ENCODE measurements at places on chromosomes 1 and 21.

GRCh38 chr21:42421018-42421793 is 17.5 kb downstream of the UBASH3A start:
- DNase-seq, result no peak

- no peak for DNase-seq
Observed at GRCh38 chr1:46153732-46154131, 21.2 kb upstream of the TSPAN1 start.

- no peak for DNase-seq
Observed at GRCh38 chr1:184806296-184806721, 51.7 kb upstream of the EDEM3 start.

- DNase-seq, result no peak
Observed at GRCh38 chr1:115717541-115717940, 51.0 kb downstream of the CASQ2 start.

GRCh38 chr1:228497206-228497605 is 10.0 kb downstream of the RNF187 start:
- no peak for DNase-seq

DNA sequence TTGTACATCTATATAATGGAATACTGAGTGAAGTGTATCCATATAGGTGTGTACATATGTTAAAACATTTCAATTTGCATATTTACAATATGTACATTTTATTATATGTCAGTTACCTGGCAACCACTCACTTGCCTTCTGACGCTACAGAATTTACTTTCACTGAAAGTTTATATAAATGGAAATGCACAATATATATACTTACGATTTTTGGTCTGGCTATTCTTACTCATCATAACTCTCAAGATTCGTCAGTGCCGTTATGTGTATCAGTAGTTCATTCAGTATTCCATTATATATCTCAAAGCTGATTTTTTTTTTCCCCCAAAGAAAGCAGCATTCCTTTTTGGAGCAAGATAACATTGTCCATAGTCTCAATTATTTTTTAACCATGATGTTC is 138.2 kb downstream of the PCBP3 start:
- no peak for DNase-seq

GRCh38 chr1:208256091-208256490 is 11.9 kb upstream of the PLXNA2 start:
- DNase-seq, result no peak

- no peak for DNase-seq
Observed at GRCh38 chr1:45008516-45008915, 2.6 kb downstream of the HECTD3 start.

DNA sequence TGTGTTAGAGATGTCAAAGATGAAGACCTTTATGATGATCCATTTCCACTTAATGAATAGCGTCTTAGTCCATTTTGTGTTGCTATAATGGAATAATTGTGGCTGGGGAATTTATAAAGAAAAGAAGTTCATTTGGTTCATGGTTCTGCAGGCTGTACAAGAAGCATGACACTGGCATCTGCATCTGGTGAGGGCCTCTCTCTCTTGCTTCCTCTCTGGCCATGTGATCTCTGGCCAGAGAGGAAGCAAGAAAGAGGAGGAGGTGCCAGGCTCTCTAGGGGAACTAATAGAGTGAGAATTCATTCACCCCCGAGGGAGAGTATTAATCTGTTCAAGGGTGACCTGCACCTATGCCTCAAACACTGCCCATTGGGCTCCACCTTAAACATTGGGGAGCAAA is 242.8 kb downstream of the DISC1 start:
- no peak for DNase-seq

DNA sequence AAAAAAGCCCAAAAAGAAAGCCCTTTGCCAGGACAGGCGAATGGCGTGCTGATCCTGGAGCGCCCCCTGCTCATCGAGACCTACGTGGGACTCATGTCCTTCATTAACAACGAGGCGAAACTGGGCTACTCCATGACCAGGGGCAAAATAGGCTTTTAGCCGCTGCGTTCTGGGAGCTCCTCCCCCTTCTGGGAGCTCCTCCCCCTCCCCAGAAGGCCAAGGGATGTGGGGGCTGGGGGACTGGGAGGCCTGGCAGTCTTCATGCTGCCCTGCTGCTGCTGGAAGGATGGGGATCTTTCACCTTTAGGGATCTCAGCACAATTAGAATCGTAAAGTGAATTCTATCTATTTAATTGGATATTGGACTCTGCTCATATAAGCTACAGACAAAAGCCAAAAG is 3.6 kb downstream of the TPRG1L start:
- no peak for DNase-seq

DNA sequence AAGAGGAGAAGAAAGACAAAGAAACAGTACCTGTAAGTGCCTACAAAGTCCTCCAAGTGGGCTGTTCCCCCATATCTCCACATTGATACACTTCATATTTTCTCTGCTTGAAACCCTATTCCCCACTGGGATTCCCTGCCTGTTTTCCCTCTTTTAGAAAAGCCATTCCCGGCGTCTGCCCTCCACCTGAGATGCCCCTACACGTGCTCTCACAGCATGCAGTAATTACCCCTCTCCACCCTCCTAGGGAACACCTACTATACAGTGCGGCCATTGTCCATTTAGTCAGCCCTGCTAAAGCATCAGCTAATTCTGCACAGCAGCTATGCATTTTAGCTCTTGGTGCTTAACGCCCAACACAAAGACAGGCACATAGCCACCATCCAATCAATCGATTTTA is 135.7 kb upstream of the TIAM1 start:
- no peak for DNase-seq

GRCh38 chr1:66000033-66000637 is 207.4 kb downstream of the PDE4B start:
- DNase-seq, result no peak

- DNase-seq, result no peak
Observed at GRCh38 chr1:96259399-96259798, 462.2 kb upstream of the PTBP2 start.
